Breast epithelium (tissue), 4 donors: ENCODE measurements at places on chromosomes 6 and 20.
A peak's percentile ranks its signal among the peaks of the same experiment; 100 is the strongest.

- no peaks in the 10 kb centered on the region for H3K36me3 ChIP-seq
- no peaks in the 10 kb centered on the region for H3K4me1 ChIP-seq
- H3K4me3 ChIP-seq, result peak overlapping the region; percentile 96
These were observed 1.2 kb upstream of the C6orf62 start for GRCh38 chr6:24720131-24720603.

DNA sequence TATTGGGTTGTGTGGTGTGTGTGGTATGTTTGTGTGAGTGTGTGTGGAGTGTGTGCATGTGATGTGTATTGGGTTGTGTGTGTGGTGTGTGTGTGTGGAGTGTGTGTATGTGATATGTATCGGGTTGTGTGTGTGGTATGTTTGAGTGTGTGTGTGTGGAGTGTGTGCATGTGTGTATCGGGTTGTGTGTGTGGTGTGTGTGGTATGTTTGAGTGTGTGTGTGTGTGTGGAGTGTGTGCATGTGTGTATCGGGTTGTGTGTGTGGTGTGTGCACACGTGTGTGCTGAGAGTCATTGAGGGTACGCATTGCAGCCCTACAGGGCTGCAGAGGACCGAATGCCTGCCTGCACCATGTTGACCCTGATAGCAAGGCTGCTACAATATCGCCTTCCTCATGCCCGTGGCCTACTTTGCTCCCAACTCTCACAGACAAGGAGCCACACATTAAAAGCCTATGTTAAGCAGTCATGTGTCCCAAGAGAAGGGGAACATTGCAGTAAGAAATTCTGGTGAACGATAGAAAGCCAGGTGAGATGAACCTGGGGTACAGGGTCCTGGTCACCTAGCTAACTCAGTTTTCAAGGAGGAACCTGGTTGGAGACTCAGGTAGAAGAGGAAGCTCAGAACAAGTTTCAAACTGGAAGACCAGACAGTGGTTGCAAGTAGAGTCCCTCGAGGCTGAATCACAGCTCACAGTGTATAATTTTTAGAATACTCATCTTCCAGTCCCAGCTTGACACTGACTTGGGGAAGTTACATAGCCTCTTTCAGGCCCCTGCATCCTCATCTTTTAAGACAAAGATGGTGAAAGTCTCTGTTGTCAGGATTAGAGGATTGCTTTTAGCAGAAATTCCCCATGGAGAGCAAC, 45.7 kb upstream of the TMEM170B start:
- H3K4me3 ChIP-seq, result no peak overlapping the region
- H3K36me3 ChIP-seq, result no peaks in the 10 kb centered on the region
- no peak for DNase-seq
- H3K4me1 ChIP-seq, result no peaks in the 10 kb centered on the region

GRCh38 chr20:35030136-35030535, 62.5 kb downstream of the TRPC4AP start:
- DNase-seq, result no peak
- no peaks in the 10 kb centered on the region for H3K27me3 ChIP-seq
- H3K36me3 ChIP-seq, result peaks cover 7% of the 10 kb centered on the region

- no peaks in the 10 kb centered on the region for H3K4me1 ChIP-seq
- H3K36me3 ChIP-seq, result no peaks in the 10 kb centered on the region
- no peak for DNase-seq
- no peaks in the 10 kb centered on the region for H3K27me3 ChIP-seq
- H3K4me3 ChIP-seq, result no peak overlapping the region
These were observed 246.3 kb upstream of the RNF24 start for GRCh38 chr20:4261333-4262284.

DNA sequence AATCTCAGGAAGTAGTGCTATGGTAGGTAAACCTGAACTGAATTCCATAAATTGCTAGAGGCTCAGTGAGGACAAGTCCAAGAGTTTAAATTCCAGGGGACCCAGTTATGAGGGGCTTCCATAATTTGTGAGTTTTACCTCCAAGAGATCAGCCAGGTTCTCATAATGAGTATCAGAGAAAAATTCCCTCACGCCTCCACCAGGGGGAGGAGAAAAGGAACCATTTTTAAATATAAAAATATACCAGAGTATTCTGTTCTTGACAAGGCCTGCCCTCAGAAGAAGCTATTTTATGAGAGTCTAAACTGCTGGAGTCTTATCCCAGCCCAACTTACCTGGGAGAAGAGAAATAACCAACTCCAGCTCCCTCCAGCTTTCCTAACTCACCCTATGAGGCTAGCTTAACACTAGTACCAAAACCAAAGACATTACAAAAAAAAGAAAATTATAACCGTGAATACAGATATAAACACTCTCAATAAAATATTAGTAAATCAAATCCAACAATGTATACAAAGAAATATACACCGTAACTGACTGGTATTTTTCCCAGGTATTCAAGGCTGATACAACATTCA, 158.7 kb downstream of the TFAP2A start:
- no peaks in the 10 kb centered on the region for H3K27me3 ChIP-seq
- no peak overlapping the region for H3K27ac ChIP-seq
- no peak overlapping the region for H3K4me3 ChIP-seq
- no peaks in the 10 kb centered on the region for H3K36me3 ChIP-seq
